AG08395 (cell line): ENCODE measurements at places on chromosomes 13 and 19.
A peak's percentile ranks its signal among the peaks of the same experiment; 100 is the strongest.

- DNase-seq = peak; percentile 60
Measured at GRCh38 chr19:36030264-36031148, 2.2 kb downstream of the CLIP3 start.

GRCh38 chr13:95267662-95268342, 33.4 kb downstream of the ABCC4 start:
- peak; percentile 61 for DNase-seq

GRCh38 chr19:34075661-34076091, 96.6 kb upstream of the LSM14A start:
- DNase-seq = no peak

- no peak for DNase-seq
Measured at GRCh38 chr19:10278935-10279334, 7.8 kb upstream of the ICAM4 start.

DNA sequence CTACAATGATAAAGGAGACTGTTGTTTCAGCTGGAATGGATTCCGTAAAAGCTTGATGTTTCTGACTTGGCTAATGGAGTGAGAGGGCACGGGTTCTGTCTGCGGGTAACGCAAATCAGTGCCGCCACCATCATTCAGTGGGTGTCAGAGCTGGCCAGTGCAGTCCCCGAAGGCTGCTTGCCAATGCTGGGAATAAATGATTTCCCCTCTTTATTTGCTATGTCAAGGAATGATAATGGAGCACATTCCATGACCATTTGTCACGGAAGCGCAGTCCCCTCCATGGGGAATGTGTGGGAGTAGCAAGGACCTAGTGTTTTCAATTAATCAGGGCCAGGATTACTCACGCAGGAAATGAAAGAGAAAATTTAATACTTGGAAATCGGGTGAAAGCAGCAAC, 899.3 kb downstream of the UQCRFS1 start:
- DNase-seq = peak; percentile 91

- DNase-seq = no peak
Measured at GRCh38 chr13:107715496-107715895, 499.8 kb downstream of the LIG4 start.

DNA sequence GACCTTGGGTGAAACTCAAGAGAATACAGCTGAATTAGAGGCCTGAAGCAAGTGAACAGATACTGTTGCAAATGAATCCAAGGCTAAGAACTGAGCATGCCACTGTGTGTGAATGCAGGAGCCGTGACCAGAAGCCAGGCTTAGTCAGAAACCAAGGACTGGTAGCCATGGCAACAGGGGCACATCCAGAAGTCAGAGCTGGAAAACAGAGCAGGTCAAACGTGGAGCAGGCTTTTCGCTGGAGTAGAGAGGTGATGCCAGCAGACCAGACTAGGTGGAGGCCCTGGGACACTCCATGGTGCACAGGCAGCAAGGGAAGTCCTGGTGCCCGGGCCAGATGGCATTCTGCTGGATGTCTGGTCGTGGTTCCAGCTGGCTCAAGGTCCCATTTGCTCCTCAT, 564.1 kb downstream of the PCDH9 start:
- peak; percentile 82 for DNase-seq

DNA sequence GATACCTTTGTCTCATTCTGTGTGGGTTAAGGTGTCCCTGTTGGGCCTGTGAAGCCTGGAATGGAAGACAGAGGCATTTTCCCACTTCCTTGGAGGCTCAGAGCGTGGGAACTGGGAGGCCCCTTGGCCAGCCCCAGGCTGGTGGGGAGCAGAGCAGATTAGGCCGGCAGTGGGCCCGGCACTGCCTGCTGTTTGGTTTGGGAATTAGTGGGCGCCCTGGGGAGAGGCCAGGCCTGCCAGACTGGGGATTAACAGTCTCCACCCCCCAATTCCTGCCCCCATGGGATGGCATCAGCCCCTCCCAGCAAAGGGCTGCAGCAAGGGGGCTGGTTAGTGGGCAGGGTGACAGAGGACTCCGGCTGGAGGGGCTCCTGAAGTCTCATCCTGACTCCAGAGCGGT, 3.1 kb upstream of the BEST2 start:
- DNase-seq = no peak

DNA sequence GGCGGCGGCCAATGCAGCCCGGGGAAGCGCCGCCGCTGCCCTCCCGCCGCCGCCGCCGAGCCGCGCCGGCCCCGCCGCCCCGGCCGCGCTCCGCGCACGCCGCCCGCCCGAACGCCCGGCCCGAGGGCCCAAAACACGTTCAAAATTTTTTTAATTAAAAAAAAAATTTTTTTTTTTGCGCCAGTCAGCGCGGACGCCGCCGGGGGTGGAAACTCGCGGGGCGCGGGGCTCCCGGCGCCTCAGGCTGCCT, 468 bp downstream of the HMGB1 start:
- DNase-seq = no peak

GRCh38 chr19:2034729-2035589, 16.1 kb downstream of the MKNK2 start:
- peak; percentile 50 for DNase-seq

DNA sequence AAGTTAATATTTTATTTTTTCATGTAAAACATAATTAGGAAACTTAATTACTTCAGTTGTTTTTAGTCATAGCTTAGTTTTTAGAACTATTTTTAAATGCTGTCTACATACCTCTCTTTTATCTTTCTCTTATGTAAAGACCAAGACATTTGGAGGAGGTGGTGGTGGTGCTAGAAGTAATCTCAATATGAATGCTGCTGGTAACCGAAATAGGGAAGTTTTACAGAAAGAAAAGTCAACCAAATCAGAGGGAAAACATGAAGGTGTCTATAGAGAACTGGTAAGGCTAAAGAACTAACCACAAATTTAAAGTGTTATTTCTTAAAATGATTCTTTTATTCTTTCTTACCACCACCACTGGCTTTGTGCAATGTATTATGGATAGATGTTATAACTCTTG, 97.3 kb downstream of the TDRD3 start:
- no peak for DNase-seq

GRCh38 chr19:4416268-4416667, 13.8 kb downstream of the CHAF1A start:
- DNase-seq = no peak

DNA sequence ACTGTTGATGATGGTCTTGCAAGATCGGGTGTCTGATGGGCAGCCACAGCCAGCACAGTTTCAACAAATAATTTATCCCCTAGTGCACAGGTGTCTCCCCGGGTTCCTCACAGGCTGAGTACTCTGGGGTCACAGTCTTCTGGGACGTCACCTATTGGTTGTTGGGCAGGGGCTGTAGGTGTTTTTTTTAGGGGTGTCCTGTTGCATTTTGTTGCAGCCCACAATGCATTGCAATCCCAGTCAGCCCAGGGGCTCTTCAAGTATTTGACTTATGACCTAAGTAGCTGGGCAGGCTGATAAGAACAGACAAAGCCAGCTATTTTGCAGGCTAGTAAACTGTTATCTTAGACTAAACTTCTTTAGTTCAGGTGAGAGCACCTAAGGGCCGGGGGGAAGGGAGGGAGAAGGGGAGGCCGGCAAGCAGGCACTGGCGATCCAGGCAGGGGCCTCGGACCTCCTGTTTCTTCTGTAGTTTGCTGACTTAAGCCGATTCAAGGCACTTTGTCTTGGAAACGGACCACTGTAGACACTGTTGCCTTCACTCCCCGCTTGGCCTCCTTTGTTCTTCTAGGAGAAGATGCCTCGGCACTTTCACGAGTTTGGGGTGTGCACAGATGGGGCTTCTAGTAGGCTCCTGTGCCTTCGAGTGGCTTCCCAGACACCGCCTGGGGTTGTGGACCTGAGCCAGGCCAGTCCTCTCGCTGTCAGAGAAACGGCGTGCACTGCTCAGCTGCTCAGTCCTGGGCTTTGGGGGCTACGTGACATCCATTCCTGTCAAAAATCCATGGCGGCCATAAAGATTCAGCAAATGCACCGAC, 33.9 kb upstream of the GRTP1 start:
- DNase-seq = no peak

DNA sequence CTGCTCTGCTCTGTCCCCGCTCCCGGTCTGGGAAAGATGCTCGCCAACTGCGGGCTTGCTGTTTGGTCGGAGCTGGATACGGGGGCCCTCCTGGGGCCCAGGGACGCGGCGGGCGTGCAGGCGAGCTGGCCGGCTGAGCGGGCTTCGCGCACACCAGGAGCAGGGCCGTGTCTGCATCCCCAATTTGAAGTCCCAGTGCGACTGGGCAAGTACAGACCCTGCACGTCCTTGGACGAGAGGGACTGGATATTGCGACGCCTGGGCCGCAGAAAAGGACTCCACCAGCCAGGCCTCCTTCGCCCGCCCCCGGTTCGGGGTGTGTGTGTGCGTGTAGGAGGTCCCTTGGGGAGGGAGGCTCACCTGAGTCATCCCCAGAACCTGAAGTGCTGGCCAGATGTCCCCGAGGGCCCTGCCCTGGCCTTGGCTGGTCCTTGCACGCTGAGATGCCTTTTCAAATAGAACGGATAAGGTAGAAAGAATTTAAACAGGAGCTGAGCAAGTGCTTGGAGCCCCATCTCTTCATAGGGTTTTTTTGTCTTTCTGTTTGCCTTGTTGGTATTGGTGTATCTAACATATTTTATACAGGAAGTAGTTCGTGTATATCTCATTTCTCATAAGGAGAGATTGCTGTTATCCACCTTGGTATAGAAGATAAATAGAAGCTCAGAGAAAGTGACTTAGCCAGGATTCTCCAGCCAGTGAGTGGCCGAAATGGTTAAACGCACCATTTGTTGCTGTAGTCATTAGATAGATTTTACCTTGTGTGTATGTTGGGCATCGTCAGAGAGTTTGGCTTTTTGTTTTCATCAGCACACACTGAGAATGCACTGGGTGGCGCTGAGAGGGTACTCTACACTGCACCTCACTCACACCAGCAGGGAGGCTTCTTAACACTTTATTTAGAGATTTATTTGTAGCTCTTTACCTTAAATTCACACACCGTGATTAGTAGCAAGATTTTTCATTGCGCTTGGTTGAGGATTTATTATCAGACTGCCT, 1.1 kb downstream of the NAXD start:
- peak; percentile 75 for DNase-seq

DNA sequence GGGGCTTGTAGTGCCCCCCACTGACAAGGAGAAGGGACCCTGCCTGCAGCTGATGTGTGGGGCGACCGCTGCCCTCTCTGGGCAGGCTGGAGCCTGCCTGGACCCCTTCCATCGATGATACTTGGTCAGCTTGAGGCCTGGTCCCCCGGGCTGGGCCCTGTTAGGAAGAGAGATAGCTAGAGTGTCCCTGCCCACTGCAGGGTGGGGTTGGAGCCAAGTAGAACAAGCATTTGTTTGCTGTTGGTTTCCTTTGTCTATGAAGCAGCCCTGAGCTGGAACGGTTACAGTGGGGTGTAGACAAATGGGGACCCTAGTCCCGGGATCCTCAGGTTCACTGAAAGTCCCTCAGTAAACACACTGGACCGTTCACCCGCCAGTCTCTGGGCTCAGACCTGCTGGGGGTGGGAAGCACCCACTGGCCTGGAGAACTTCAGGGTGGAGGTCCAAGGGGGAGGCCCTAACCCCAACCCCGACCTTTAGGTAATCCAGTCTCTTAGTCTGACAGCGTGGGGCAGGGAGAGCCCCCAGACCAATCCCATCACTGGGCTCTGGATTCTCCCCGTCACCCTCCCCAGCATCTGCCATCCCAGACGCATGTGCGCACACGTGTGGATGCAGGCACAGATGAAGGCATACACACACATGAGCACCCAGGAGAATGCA, 204.8 kb upstream of the ZNF536 start:
- no peak for DNase-seq

GRCh38 chr19:40280608-40281221, 4.4 kb downstream of the AKT2 start:
- no peak for DNase-seq

DNA sequence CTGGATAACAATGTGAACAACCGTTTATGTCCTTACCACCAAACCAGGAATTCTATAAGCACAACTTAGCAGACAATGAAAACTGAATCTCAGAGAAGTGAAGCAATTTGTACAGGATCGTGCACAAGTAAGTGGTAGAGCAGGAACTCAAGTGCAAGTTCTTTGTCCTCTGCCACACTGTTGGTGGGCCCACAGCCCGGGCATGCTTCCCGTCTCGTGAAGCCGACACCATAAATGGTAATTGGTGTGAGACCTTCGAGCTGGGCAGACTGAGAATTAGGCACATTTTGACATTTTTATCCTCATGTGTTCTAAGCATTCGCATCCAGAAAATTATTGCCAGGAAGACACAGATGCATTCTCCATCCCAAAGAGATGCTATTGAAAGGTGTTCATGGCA, 27.9 kb upstream of the FLT1 start:
- no peak for DNase-seq

DNA sequence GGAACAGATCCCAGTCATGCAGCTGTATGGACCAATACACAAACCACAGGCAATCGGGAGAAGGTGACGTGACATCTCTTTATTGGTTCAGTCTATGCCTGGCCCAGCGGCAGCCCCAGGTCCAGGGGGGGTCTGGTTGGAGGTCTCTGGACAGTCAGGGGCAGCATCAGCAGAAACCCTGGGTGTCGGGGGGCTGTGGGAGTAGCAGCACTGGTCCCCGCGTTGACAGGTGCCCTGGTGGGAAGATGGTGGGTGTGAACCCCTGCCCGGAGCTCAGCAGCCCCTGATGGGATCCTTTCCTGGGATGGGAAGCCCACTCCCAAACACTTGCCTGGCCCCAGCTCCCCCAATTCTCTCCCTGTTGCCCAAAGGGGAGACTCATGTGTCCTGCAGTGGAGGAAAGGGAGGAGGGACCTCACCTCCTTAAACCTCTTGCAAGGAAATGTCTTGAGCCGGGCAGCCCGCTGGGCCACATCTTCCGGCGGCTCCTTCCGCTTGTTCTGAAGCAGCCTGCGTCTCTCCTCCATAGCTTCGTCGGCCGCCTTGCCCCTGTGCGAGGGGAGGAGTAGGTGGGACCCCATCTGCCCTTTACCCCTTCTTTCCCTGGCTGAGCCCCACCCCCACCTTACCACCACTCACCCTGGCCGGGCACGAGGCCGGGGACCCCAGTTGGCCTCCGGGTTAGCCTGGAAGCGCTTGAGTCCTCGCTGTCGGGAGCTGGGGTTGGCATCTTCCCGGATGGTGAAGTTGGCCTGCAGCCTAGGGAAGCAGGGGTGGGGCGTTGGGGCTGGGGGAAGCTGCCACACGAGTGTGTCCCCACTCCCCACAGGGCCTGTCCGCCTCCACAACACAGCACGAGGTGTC, 2.4 kb upstream of the LYL1 start:
- DNase-seq = no peak

- DNase-seq = no peak
Measured at GRCh38 chr13:38967446-38967845, 23.2 kb downstream of the STOML3 start.
